ENCODE measurements at places on chromosomes 6 and 20.

DNA sequence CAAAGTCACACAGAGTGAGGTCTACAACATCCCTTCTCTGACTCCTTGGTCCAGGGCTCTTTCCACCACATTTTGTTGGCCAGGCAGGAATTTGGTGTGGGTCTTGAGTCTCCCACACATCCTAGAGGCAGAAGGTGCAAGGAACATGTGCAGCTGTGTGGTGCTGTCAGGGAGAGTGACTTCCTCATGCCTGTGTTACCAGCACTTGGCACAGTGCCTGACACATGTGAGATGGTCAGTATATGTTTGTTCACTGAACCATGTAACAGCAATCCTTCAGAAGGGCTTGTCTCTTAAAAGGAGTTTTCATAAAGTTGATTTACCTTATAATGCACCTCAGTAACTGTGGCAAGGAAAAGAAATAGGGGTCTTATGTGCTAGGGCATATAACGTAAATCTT is 168.5 kb downstream of the CDC5L start:
- DNase-seq = no peak

DNA sequence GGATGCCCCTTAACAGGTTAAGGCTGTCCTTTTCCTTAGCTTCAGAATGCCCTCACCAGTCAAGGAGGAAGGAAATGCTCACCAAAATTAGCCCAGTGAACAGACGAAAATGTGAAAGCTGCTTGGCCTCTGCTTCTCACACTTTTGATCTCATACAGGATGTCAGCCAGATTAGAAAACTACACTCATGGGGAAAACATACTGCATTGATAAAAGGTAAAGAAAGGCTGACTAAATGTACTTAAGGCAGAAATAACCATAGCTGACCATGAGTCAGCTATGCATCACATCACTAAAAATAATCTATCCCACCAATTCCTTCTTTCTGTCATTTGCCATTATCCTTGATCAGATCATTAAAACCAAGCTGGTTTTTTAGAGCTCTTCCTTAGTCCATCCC is 198.4 kb upstream of the TENT5A start:
- DNase-seq = peak; percentile 46

- DNase-seq = no peak
Observed at GRCh38 chr6:30641048-30641447, 5.9 kb upstream of the C6orf136 start.

DNA sequence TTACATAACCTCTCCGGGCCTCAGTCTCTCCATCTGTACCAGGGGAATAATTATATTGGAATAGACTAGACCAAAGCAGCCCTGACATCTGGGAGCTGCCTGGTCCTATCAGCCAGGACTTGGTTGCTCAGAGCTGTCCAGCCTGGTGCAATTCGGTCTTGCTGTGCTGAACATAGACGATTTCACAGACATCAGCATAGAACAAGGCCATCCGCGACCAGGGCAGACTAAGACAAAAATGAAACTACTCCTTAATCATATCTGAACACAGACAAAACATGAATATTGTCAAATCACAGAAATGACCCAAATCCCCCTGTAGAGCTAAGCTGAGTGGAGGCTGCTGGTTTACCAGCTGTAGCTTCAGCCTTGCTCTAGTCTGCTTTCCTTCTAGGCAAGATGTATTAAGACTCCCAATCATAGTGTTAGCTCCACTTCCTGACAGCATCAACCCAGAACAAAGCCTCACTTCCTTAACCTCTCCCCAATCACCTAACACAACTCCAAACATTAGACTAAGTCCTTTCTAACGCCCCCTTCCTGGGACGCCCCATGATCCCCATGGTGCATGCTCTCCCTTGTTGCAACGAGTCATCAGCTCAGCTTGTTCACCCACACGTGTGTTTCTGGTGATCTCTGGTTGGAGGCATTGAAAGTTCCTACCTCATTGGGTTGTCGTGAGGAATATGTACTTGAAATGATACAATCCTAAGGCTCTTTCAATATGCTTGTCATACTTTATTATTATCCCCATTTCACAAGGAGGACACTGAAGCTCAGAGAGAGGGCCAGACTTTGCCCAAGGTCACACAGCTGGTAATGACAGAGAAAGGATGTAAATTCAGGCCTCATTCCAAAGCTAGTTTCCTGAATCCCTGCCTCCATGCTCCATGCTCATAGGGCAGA is 3.5 kb upstream of the MAPK13 start:
- peak; percentile 83 for DNase-seq

GRCh38 chr6:28115799-28116198 is 8.6 kb upstream of the ZSCAN16 start:
- no peak for DNase-seq

GRCh38 chr6:138795809-138796603 is at the start of gene ECT2L:
Gene ECT2L, plus strand, starts transcription at chr6:138796087. Its CDS starts 17,188 bp downstream, at chr6:138813275.
- peak; percentile 84 for DNase-seq

GRCh38 chr6:80528115-80528514 is 421.6 kb downstream of the BCKDHB start:
- no peak for DNase-seq

DNA sequence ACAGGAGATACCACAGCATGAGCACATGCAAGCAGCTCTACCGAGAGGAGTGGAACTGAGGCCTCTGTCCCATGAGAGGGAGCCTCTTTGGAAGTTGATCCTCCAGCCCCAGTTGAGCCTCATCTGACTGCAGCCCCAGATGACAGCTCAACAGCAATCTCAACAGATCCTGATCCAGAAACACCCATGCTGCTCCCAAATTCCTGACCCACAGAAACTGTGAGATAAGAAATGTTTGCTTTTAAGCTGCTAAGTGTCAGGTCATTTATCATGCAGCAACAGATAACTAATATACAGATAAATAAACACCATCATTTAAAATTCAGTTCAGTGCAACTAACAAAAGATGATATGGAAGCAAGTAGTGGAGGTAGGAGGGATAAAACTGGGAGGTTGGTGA is 4.8 kb upstream of the ARFGEF2 start:
- no peak for DNase-seq

GRCh38 chr6:139872665-139873064 is 498.2 kb upstream of the CITED2 start:
- DNase-seq = peak; percentile 76

DNA sequence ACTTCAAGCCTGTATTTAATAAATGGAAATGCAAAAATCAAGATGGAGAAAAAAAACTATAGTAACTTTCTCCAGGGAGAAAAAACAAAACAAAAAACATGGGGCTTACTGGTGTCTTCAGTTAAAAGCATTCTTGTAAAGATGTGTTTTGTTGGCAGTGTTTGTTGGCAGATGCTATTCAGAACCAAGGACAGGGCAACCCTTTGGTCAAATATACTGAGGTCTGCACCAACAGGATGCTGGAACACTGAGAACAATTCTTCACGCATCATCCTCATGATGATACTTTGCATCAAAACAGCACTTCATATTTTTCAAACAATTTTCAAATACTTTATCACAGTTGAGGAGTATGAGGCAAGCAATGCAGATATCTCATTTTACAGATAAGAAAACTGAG is 63.7 kb upstream of the CBLN4 start:
- no peak for DNase-seq

DNA sequence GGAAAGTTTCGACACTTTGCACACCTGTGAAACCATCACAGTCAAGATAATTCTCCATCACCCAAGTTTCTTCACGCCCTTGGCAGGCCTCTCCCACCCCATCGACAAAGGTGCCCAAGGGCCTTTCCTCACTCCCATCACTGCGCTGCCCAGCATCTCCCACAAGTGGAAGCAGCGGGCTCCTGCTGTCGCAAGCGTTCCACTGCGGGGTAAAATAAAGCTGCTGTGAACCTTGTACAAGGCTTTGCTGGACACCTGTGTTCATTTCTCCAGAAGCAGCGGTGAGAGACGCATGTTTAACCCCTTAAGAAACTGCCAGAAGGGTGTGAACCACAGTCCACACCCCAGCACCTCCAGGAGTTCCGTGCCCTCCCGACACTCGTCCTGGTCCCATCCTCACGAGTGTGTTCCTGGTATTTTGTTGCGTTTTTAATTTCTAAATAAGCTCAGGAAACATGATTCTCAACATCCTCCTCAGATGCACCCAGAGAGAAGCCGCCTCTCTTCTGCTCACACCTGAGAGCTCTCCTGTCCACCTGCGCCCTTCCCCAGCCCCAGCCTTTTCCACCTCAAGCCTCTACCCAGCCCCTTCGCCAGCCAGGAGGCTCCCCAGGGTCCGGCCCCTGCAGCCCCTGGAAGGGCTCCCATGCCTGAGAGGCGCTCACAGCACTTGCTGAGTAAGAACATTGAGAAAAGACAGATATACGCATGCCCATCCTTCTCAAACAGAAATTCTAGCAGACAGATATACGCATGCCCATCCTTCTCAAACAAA is 97.5 kb downstream of the TAF4 start:
- DNase-seq = peak; percentile 86

DNA sequence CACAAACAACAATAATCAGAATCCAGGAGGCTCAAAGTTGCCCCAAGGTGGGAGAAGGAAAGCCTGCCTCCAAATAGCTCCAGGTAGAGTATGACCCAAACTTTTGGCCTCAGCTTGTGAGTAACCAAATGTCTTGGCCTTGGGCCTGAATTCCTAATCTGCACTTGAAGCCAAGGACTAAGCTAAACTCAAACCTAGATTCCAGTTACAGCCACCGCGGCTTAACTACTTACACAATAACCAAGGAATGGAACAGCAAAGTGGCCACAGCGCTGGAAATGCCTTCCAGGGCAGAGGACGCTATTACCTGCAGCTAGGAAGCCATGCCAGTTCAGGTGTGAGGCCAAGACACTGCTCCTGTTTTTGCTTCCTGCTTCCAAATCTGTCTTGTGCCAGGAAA is 4.6 kb downstream of the NINL start:
- DNase-seq = peak; percentile 84

GRCh38 chr6:111615916-111616612 is 10.4 kb upstream of the TRAF3IP2 start:
- no peak for DNase-seq

- DNase-seq = no peak
Observed at GRCh38 chr20:35238170-35238569, 11.7 kb downstream of the MMP24 start.

- DNase-seq = no peak
Observed at GRCh38 chr6:114592506-114592905, 249.7 kb upstream of the HS3ST5 start.

GRCh38 chr20:35385733-35386132 is 26.0 kb downstream of the UQCC1 start:
- peak; percentile 72 for DNase-seq

GRCh38 chr6:133241901-133242636 is 912 bp downstream of the EYA4 start:
- peak; percentile 87 for DNase-seq

- DNase-seq = no peak
Observed at GRCh38 chr6:41280381-41281057, 6.0 kb downstream of the TREM1 start.

GRCh38 chr6:113630738-113631535 is 226.2 kb upstream of the MARCKS start:
- DNase-seq = no peak

DNA sequence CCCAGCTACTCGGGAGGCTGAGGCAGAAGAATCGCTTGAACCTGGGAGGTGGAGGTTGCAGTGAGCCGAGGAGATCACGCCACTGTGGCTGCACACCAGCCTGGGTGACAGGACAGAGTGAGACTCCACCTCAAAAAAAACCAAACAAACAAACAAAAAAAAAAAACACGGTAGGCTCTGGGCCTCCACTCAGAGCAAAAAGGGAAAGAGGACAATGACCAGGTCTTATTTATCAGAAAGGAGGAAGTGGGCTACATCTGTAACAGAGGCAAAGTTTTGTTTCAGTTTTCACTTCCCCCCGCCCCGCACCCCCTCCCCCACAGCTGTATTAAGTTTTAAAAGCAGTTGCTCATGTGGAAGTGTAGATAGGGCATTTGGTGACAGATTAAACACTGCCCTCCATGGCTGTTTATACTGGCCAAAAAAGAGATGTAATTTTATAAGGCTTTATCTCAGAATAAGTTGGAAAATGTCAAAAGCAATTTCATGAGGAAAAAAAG is 114.6 kb downstream of the RCAN2 start:
- no peak for DNase-seq

DNA sequence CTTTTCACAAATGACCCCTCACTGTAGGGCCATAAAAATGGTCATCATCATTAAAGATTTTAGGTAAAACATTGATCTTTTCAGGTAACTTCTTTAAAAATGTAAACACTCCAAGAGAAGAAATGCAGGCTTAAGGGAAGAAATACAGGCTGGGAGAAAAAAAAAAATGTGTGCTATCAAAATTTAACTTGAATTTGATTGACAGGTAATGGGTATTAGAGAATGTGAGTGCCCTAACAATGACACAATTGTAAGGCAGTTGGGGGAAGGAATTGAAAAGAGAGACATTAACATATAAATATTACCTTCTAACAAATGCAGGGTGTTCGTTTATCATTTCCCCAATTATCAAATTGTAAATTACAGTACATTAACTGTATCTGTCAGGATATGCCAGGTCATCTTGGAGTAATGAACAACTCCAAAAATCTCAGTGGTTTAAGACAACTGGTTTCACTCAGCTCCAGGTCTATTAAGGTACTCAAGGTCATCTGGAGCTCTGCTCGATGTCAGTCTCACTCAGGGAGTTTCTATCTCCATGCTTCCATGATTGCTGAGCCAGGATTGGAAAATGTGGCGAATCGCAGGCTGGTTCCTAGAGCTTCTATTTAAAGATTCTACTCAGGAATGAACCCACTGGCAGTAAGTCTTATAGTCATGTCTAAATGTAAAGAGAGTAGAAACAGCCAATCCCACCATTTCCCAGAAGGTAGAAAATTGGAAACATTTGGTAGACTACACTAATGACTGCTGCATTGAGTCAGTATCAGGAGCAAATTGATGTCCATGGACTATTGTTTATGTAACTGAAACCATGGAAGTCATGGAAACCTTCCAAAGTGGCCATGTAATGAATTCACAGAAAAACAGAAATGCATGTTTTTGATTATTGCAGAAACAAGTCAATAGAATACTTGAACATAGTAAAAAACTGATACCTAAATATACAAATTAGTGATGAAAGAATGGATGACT is 55.6 kb downstream of the FRK start:
- no peak for DNase-seq

- DNase-seq = no peak
Observed at GRCh38 chr6:33971580-33971979, 167.8 kb upstream of the MLN start.

GRCh38 chr6:25866011-25866410 is 8.0 kb downstream of the SLC17A3 start:
- no peak for DNase-seq

DNA sequence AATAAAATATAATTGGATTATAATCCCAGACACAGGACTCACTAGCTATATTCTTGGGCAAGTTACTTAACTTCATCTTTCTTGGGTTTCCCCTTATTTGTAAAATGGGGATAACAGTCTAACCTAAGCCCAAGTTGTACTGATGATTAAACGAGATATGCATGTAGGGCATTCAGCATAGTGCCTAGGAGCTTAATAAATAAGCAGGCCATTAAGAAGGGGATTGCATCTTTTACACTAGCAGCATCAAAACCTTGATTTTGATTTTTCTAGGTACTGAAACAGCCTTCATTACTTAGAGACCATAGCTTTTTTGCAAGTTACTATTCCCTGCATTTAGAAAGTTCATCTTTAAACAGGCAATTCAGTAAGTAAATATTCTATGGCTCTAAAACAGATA is 2.2 kb upstream of the QKI start:
- no peak for DNase-seq

Measured in osteoblast (primary cell).